ENCODE measurements at places on chromosomes 5 and 9.

- no peak for DNase-seq
Observed at GRCh38 chr9:128109050-128109709, 18.3 kb downstream of the PTGES2 start.

DNA sequence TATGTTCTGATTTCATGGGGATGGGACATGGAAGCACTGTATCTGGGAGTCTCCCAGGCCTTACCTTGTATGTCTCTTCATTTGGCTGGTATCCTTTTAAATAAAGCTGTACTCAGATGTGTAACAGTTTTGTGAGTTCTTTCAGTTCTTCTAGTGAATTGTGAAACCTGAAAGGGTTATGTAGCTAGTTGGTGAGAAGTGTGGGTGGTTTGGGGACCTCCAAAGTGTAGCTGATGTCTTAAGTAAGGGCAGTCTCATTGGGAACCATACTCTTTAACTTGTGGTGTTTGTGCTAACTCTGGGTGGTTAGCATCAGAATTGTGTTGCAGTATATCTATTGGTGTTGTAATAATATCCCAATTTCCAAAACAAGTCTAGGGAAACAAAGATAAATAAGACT, 166.9 kb upstream of the CCNH start:
- DNase-seq = no peak

- no peak for DNase-seq
Observed at GRCh38 chr5:60516688-60517087, 183.3 kb downstream of the DEPDC1B start.

GRCh38 chr5:31471916-31472315, 60.0 kb downstream of the DROSHA start:
- peak; percentile 13 for DNase-seq

- no peak for DNase-seq
Observed at GRCh38 chr5:93406971-93407401, 174.0 kb downstream of the NR2F1-AS1 start.

- DNase-seq = no peak
Observed at GRCh38 chr9:18994263-18994916, 38.6 kb downstream of the SAXO1 start.

DNA sequence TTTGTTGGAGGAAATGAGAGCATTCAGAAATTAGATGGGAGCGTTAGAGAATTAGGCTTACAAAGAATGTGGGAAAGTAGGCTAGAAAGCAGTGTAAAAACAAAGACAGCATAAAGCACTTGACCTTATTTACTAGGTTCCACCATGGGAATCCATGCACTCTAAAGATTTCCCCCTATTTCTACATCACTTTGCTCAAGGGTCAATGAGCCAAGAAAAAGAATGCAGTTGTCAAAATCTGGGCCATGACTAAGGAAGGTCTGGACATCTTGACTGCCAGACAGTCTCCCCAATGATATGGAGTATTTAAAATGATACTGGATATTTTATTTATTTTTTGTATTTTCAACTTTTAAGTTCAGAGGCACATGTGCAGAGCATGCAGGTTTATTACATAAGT, 3.4 kb downstream of the TLR4 start:
- no peak for DNase-seq

GRCh38 chr9:81410201-81410600, 279.1 kb downstream of the TLE1 start:
- no peak for DNase-seq

DNA sequence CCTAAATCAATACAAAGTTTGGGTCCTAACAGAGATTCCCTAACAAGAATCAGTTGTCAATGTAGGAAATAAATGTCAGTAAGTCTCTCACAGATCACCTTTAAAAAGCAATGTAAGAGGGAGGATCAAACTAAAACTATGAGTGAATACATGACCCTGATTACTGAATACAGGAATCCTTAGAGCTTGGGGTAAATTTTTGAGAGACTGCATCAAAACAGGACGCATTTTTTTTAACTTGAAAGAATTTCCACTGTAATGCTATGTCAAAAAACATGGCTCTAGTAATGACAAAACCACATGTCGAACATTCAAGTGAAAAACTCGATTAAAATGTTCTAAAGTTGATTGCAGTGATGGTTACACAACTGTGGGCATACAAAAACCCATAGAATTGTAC, 21.9 kb downstream of the ZDHHC21 start:
- no peak for DNase-seq

- DNase-seq = no peak
Observed at GRCh38 chr5:10731913-10732312, 29.1 kb downstream of the DAP start.

DNA sequence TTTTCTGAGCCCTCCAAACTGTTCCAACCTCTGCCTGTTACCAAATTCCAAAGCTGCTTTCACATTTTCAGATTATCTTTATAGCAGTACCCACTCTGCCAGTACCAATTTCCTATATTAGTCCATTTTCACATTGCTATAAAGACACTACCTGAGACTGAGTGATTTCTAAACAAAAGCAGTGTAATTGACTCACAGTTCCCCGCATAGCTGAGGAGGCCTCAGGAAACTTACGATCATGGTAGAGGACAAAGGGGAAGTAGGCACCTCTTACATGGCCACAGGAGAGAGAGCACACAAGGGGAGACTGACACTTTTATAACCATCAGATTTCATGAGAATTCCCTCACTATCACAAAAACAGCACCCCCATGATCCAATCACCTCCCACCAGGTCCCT, 105.0 kb downstream of the DTWD2 start:
- no peak for DNase-seq

DNA sequence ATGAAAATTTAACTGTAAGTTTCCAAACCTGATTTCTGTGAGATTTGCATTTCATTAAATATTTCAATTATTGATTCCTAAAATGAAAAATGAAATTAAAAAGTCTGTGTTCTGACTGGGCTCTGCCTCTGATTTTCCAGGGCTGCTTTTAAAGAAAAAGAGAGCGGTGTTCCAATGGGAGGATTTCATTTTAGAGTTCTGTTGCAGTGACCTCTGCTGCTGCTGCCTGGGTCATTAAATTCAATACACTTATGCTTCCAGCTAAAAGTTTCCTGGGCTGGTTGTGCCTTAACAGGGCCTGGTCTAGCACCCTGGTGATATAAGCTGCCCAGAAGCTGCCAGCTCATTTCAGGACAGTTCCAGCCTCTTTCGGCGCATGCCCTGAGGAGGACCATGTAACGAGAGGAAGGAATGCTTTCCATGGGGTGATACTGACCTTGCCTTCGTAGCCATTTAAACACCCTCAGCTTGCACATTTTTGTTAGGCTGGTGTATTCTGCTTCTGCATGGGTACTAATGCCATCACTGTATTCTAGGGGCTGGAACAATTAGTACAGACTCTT, 93.3 kb downstream of the TMEM174 start:
- DNase-seq = no peak

- no peak for DNase-seq
Observed at GRCh38 chr9:97808972-97809371, 44.1 kb upstream of the FOXE1 start.

GRCh38 chr5:136518174-136518573, 152.8 kb upstream of the TRPC7 start:
- DNase-seq = no peak

- DNase-seq = peak; percentile 56
Observed at GRCh38 chr9:95753762-95754465, 121.6 kb upstream of the ERCC6L2 start.

GRCh38 chr5:54944364-54944763, 41.0 kb downstream of the ESM1 start:
- peak; percentile 24 for DNase-seq

DNA sequence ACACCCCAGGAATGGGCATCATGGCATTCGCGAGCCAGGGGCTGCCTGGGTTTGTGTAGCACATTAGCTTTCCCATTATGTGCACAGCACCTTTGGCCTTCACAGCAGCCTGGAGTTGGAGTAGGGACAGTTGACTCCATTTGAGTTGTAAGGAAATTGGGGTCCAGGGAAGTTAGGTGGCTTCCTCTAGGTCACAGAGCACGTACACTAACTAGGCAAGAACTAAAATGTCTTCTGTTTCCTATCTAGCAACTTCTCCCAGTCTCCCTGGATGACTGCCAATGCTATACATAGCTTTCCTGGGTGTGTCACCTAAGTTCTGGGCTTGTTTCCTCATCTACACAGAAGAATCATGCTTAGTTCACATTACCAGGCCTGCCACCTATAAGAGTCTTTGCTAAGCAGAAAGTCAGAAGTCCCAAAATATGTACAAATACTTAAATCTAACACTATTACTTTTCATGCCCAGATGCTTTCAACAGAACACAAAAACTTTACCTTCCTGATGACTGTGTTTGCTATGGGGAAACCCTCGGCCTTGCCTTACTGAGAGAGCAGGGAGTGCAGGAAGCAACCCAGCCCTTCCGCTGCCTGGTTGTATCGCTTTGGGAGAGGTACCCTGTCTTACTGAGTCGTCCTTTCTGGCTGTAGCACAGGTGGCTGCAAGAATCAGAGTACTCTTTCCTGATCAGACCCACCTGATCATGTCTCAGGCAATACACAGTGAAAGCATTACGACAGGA, 12.0 kb downstream of the MACROH2A1 start:
- DNase-seq = peak; percentile 90

DNA sequence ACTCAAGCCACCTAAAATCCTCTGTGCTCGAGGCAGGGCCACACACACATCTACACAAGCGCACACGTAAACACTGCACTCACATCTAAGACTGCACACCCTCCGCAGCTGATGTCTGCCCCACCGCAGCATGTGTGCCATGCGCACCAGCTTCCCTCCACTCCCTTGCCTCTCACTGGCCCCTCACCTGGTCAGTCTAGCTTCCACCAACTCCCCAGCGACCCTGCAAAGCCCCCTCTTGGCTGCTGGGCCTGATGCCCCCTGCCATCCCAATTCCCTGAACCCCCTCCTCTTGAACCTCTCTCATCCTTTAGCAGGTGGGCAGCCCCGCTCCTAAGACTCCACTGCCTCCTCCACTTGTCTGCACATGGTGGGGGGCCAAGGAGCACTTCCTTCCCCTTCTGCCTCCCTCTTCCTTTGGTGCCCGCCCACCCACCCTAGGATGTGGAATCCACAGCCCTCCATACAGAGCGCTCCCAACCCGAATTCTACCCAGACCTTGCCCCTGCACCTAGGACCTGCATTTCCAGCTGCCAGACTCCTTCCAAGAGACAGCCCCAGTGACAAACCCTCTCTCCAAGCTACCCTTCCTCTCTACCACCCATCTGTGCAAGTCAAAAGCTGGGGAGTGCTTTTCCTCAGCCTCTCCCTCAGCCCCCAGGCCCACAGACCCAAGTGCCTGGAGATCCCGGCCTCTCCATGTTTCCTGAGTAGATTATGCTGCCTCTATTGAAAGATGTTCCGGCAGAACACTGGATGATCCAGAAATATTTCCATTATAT, 23.9 kb downstream of the ADAMTS2 start:
- DNase-seq = no peak

- DNase-seq = no peak
Observed at GRCh38 chr5:139193928-139194327, 4.2 kb downstream of the SIL1 start.

GRCh38 chr5:74446725-74447241, 193.7 kb downstream of the ENC1 start:
- no peak for DNase-seq

- peak; percentile 32 for DNase-seq
Observed at GRCh38 chr9:35690614-35691333, 1.0 kb upstream of the TPM2 start.

- no peak for DNase-seq
Observed at GRCh38 chr9:93064392-93065134, 6.1 kb downstream of the SUSD3 start.

GRCh38 chr5:5650242-5650641, 227.8 kb downstream of the ICE1 start:
- no peak for DNase-seq

DNA sequence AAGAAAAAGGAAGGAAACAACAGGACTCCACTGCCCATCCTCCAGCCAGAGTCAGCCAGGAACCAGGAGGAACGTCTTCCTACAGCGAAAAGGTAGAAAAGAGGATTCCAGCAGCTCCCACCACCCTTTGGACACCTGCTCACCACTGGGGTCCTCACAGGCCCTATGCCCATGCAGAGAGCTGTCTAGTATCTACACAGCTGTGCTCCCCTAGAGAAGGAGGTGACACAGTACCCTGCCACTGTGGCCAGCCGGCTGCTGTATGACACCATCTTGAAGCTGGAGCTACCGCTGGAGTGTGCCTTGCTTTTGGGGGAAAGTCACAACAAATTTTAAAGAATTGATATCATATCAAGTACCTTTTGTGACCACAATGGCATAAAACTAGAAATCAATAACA, 92.6 kb downstream of the GTF3C4 start:
- no peak for DNase-seq

GRCh38 chr5:105872569-105873270, 1798.0 kb downstream of the EFNA5 start:
- DNase-seq = no peak

DNA sequence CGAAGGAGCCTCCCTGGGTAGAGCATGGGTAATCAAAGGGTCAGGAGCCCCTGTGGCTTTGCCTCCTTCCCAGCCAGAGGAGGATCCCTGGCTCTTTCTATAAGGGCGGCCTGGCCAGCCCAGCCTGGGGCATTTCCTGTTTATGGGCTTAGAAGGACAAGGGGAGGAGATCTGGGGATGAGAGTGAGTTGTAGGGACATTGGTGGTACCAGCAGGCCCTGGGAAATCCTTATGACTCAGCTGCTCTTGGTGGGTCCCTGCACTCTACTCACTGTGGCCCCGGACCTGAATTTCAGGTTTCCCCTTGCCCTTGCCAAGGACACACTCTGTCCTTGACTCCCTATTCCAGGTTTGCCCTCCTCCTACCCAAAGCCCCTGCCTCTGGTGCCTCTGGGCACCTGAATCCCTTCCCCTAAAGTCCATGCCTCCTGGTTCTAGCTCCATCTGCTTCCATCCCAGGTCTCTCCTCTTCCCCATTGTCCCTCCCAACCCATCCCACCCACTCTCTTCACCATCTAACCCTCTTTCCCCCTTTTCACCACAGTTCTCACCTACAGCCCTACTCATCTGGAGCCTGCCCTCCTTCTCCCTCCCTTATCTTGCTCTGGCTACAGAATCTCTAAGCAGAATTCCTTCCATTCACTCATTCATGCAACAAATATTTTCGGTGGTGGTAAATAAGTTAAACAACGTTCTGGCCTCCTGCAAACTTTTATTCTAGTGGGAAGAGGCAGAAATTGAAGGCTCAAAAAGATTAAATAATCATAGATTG, 34.9 kb downstream of the PCDH1 start:
- DNase-seq = no peak

Data from fibroblast of the conjunctiva (primary cell).